ENCODE measurements at places on chromosomes 5 and 9.

DNA sequence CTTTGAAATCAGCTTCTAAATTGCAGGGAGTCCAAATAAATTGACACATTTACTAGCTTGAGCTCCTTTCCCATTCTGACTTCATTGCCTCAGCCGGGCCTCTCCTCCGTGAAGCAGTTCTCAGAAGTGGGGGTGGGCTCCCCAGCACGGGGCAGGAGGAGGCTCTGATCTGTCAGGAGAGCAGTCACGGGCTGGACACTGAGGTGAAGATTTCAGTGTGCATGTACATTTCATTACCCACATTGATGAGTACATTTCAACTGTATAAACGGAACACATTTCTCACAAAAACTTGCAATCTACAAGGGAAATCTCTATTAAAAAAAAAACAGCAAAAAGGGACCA lies 195.9 kb downstream of the SEMA6A start:
- no peak for DNase-seq

DNA sequence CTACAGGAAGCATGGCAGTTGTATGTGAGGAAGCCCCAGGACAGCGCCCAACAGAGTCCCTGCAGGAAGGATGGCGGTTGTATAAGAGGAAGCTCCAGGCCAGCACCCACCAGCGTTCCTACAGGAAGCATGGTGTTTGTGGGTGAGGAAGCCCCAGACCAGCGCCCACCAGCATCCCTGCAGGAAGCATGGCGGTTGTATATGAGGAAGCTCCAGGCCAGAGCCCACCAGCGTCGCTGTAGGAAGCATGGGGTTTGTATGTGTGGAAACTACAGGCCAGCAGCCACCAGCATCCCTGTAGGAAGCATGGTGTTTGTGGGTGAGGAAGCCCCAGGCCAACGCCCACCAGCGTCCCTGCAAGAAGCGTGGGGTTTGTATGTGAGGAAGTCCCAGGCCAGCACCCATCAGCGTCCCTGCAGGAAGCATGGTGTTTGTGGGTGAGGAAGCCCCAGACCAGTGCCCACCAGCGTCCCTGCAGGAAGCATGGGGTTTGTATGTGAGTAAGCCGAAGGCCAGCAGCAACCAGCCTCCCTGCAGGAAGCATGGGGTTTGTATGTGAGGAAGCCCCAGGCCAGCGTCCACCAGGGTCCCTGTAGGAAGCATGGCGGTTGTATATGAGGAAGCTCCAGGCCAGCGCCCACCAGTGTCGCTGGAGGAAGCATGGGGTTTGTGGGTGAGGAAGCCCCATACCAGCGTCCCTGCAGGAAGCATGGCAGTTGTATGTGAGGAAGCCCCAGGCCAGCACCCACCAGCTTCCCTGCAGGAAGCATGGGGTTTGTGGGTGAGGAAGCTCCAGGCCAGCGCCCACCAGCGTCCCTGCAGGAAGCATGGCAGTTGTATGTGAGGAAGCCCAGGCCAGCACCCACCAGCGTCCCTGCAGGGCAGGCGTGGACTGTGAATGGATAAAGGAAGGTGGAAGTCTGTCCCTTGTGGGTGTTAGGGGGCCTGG lies 79.0 kb downstream of the DAP start:
- no peak for DNase-seq

GRCh38 chr5:10685115-10685521 lies 75.9 kb downstream of the DAP start:
- no peak for DNase-seq

- no peak for DNase-seq
Measured at GRCh38 chr5:159226451-159226850, 17.1 kb upstream of the RNF145 start.

DNA sequence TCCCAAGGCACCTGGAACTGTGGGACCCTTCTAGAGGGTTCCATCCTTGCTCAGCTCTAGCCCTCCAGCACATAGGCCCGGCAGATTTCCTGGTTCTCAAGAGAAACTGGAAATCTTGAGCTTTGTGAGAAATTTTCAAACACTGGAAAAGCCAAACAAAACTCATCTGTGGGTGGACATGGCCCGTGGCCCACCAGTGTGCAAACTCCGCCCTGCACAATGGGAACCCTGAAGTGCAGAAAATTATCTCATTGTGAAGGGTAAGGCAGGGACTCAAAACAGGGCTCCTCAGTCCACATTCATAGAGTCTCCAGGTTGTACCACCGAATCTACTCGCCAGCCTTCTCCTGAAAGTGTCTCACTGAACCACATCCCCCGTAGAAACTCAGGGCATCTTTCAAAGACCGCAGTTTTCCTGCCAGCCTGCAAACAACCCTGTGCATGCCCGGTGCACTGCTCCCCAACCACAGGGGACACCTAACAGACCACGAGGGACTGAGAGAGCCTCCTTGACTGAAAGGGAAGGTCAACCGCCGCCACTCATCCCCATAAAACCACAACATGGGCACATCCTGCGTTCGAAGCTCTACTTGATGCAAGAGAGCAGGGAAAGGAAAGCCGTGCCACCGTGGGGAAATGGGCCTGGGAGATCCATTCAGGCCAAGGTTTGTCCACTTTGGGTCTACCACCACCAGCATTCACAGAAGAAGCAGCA lies 18.1 kb downstream of the ADAMTS2 start:
- DNase-seq: no peak

DNA sequence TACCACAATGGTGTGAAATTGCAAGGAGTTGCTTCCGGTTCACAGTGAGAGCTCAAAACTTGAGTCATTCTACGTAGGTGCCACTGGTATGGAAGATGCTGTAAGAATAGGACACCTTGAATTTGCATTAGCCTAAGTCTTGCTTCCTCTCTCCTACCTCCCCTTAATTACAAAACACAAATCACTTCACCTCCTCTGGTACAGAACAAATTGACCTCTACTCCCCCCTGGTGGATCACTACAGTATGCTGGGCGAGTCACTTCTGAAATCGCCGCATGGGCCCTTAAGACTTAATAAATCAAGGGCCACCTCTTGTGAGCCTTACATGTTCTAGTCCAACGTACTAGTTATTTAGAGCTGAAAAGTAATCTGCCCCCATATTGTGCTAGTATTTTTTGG lies 145.3 kb upstream of the SMARCA2 start:
- no peak for DNase-seq

DNA sequence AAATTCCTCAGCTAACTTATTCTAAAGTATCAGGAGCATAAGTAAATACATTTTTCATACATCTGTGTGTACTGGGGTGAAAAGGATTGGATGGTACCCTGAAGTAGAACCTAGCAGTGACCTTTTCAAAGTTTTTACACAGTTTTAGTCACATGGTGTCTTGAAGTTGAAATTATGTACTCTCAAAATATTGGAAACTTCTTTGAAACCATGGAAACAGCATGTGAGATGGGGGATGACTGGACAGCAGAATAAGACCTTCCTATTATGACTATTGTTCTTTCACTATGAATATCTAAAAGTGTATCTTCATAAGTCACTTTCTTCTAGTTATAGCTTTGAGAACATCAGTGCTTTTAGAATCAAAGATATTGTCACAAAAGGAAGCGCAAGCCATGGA lies 301.5 kb upstream of the ELAVL2 start:
- no peak for DNase-seq

All from glomerular endothelial cell (primary cell).